ENCODE measurements at places on chromosomes 1 and 21.

DNA sequence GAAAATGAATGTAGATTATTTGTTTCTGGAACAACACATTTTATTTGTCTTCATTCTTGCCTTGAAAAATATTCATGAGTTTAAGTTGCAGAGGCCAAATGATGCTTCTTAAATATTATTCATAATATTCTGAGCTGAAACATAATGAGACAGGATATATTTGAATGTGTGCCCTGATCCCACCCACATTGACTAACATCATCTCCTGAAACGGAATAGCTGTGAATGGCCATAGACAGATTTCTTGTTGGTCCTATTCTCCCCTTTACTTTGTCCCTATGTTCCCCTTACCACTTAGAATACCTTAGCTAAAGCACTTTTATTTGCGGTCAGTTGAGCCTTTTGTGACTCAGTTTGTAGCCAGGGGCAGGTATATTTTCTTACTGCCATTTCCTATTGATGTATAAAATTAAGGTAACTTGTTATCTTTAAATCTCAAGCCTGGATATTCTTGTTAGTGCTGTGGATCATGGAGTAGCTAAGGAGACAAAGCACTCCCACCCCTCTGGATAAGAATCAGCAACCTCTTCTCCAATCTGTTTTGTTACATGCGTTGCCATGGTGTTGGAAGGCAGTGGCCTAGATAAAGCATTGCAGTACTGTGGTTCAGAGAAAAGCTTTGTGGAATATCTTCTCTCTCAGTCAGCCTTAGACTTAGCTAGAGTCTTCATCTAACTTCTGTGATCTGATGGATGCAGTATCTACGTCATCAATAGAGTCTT is 478.5 kb upstream of the DEPDC1 start:
- DNase-seq, result no peak

DNA sequence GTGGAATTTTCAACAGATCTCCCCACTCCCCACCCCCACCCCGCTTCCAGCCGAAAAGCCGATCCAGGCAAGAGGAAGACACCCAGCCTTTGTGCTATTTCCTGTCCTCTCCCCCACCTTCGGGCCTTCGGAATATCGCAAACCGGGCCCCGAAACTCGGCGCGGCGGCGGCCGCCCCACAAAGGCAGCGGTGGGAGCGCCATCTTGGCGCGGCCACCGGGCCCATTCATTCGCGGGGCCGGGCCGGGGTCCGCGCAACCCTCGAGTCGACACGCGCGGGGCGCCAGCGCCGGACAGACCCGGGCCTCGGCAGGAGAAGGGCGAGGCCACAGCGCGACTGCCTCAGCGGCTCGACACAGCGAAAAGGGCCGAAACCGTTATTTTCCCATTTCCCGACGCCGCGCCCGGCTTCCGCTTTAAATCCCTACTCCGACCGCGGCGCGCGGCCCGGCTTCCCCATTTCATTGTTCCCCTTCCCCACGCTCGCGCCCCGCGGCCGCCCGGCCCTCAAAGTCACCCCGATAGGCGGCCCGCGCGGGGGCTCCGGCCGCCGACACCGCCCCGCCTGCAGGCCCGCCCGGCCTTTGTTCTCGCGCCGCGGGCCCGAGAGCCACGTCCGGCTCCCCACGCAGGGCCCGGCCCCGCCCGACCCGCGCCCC is 911 bp downstream of the GNB1 start:
- no peak for DNase-seq

- no peak for DNase-seq
Measured at GRCh38 chr1:17200756-17201155, 4.2 kb upstream of the PADI1 start.

GRCh38 chr1:167197692-167198091 is 23.0 kb upstream of the POU2F1 start:
- DNase-seq, result no peak

DNA sequence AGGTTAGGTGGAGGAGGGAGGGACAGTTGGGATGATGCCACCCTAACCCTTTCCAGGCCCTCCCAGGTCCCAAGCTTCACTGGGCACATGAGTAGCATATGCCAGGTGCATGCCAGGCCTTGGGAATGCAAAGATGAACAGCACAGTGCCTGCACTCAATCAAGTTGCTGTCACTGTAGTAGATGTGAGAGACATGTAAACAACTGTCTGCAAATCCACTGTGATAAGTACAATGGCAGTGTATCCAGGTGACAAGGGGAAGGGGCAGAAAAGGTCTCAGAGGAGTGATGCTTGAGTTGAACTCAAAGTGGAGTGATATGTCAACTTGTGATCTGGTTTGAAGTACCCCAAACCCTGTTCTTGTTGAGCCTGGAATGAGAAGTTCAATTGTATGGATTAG is 49.5 kb upstream of the LRRN2 start:
- DNase-seq, result no peak

- DNase-seq, result no peak
Measured at GRCh38 chr1:179935909-179936496, 18.6 kb upstream of the CEP350 start.

GRCh38 chr1:216448011-216448510 is 24.8 kb upstream of the USH2A start:
- no peak for DNase-seq

All from type B pancreatic cell (in vitro differentiated cells).